Stimulated activated CD8-positive, alpha-beta memory T cell treated with anti-CD3 and anti-CD28 coated beads, Interleukin-15, amount 100 ng/mL, for 1 hour (primary cell): ENCODE measurements at places on chromosomes 11 and 22.

DNA sequence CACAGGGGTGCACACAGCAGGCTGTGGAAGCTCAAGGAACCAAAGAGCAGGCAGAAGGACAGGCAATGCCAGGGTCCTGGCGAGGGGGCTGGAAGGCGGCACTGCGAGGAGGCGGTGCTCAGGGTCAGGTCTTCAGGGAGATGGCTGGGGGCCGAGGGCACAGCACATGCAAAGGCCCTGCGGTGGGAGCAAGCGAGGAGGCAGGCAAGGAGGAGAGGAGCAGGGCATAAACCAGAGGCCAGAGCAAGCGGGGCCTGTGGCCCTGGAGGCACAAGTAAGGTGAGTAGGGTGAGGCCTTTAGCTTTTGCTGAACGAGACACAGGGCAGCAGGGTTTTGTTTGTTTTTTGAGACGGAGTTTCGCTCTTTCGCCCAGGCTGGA is 126.9 kb downstream of the ARHGAP8 start:
- no peak for DNase-seq

GRCh38 chr11:28400331-28401100 is 292.3 kb downstream of the METTL15 start:
- DNase-seq = no peak

- DNase-seq = no peak
Measured at GRCh38 chr11:69707176-69707575, 3.4 kb upstream of the FGF19 start.

DNA sequence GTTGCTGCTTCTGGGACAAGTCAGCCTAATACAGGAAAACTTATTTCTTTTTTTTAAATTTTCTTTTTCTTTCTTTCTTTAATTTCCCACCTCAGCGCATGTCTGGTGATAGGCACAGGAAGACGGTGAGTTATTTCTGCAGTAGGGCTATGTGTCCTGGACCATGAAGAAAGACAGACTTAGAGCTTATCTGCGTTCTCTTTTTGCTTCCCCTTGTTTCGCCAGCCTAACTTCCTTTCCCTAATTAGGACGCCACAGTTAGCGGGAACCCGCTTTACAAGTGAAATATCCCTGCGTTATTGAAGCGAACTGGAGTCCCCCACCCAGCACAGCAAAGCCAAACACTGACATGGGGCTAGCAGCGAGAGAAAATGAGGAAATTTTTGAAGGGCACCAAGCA is 8.6 kb downstream of the OR6M1 start:
- no peak for DNase-seq

- DNase-seq = no peak
Measured at GRCh38 chr11:18132341-18132740, at the start of gene MRGPRX3. Gene MRGPRX3 (plus strand): TSS chr11:18132571. CDS start chr11:18137203, 4,632 bp downstream.

GRCh38 chr22:24460418-24461089 is 33.2 kb downstream of the ADORA2A start:
- no peak for DNase-seq

DNA sequence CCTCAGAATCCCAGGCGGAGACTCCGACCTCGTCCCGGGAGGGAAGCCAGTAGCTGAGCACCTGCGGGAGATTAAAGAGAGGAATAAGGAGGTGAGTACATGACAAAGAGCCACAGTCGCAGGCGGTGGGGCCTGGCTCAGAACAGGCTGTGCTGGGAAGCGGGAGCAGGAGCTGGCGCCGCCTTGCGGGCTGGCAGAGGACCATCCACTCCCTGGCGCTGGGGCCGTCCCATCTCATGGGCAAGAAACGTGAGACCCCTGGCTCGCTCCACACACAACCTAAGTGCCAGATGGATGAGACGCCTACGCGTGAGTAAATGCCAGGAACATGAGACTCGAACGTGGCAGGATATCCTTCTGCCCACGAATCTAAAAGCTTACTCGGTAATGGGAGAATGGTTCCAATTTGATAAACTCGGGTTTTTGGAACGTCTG is 6.3 kb downstream of the CEND1 start:
- no peak for DNase-seq

DNA sequence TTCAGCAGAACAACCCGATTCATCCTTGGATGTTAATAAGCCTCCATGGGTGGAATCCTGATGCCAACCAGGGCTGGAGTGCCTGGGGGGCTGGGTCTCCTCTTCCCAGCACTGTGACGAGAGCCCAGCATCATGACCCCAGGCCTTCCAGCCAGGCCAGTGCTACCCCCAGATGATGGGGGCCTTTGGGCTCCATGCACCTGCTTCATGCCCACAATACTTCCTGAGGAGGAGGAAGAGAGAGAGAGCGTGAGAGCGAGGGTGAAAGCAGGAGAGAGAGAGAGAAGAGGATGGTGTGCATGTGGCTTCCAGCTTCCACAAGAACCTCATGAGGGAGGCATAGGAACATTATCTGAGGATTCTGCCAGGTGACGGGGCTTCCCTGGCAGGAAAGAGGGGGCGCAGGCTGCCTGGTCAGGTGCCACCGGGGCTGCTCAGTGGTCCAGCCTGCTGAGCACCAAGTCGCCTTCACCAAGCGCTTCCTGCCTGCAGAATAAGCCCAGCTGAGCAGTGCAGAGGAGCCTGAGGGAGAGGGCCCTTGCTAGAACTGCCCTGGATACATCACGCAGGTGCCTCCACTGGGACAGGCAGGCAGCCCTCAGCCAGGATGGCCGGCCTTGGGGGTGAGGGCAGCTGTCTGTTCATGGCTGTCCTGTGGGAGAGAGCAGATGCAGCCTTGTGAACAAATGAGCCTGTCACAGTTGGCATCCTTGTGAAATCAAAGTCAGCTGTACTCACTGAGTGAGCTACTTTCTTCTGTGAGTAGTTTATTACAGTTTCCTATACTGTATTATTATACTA is 243.3 kb upstream of the B3GAT1 start:
- no peak for DNase-seq

GRCh38 chr22:31826443-31826842 is 72.6 kb downstream of the DEPDC5 start:
- no peak for DNase-seq

GRCh38 chr11:117932947-117933346 is 3.7 kb upstream of the TMPRSS13 start:
- DNase-seq = no peak

GRCh38 chr11:23564370-23564769 is 704.1 kb upstream of the CCDC179 start:
- no peak for DNase-seq

- no peak for DNase-seq
Measured at GRCh38 chr11:83909579-83910534, 623.7 kb upstream of the CCDC90B start.

- DNase-seq = no peak
Measured at GRCh38 chr11:74330075-74330858, 18.8 kb upstream of the P4HA3 start.

- no peak for DNase-seq
Measured at GRCh38 chr11:113341388-113342165, 27.2 kb downstream of the TTC12 start.

DNA sequence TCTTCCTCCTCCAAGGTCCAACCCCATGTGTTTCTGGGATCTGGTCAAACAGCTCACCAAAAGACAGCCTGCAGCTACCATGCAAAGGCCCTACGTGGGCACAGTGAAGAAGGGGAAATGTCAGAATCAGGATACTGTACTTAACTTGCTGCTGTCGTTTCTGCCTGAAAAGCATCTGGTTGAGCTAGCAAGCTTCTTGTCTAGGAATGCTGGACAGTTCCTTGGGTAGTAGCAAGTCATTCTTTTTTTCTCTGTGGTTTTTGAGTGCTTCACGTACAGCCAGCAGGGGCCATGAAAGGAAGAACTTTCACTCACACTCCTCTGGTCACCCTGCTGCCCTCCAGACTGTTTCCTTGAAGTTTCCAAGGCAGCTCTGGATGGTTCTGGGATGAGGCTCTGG is 24.7 kb downstream of the RCOR2 start:
- no peak for DNase-seq
